Lung (tissue), 17 donors: ENCODE measurements at places on chromosomes 12 and 14. TPM values are rescaled to one million over a fixed set of nuclear protein-coding genes. Genes with fewer than 3 reads are reported as not detected.

Gene PCBP2
- polyA plus RNA-seq = 501 TPM

Gene CEBPE
- 3.5 TPM for polyA plus RNA-seq

Gene SMIM41
- 7.6 TPM for polyA plus RNA-seq

Gene LGR5
- 0.28 TPM for polyA plus RNA-seq

Gene TAC3
- not detected for polyA plus RNA-seq

Gene NPFF
- 0.45 TPM for polyA plus RNA-seq

Gene ACRBP
- 0.93 TPM for polyA plus RNA-seq

- no peak for DNase-seq
- no peak overlapping the region for H3K4me3 ChIP-seq
- H3K27me3 ChIP-seq = no peaks in the 10 kb centered on the region
- H3K36me3 ChIP-seq = no peaks in the 10 kb centered on the region
Measured at GRCh38 chr12:127282786-127283565, 984.0 kb upstream of the TMEM132C start.

DNA sequence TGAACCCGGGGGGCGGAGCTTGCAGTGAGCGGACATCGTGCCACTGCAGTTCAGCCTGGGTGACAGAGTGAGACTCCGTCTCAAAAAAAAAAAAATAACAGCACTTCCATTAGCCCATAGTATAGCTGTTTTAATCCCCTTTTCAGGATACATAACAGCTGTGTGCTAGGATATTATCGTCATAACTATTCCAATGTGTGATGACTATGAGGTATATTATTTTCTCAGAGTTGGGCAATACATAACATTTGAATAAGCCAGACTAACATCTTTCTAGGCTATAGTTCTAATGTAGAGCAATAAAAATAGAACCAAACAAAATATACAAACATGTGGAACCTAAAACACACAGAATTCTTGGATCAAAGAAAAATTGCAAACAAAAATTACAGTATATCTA lies 57.1 kb downstream of the MARK3 start:
- H3K27me3 ChIP-seq = no peaks in the 10 kb centered on the region
- peaks cover 11% of the 10 kb centered on the region for H3K36me3 ChIP-seq
- H3K4me1 ChIP-seq = no peaks in the 10 kb centered on the region
- no peak overlapping the region for H3K4me3 ChIP-seq
- DNase-seq = no peak

- no peak for DNase-seq
- no peaks in the 10 kb centered on the region for H3K36me3 ChIP-seq
- no peaks in the 10 kb centered on the region for H3K27me3 ChIP-seq
- no peaks in the 10 kb centered on the region for H3K4me1 ChIP-seq
- H3K4me3 ChIP-seq = no peak overlapping the region
- no peak overlapping the region for H3K27ac ChIP-seq
Measured at GRCh38 chr14:99015833-99016232, 256.2 kb downstream of the BCL11B start.

GRCh38 chr14:22519877-22520685 lies 68.9 kb downstream of the DAD1 start:
- no peak for DNase-seq
- H3K36me3 ChIP-seq = no peaks in the 10 kb centered on the region
- H3K27me3 ChIP-seq = no peaks in the 10 kb centered on the region
- no peak overlapping the region for H3K4me3 ChIP-seq

DNA sequence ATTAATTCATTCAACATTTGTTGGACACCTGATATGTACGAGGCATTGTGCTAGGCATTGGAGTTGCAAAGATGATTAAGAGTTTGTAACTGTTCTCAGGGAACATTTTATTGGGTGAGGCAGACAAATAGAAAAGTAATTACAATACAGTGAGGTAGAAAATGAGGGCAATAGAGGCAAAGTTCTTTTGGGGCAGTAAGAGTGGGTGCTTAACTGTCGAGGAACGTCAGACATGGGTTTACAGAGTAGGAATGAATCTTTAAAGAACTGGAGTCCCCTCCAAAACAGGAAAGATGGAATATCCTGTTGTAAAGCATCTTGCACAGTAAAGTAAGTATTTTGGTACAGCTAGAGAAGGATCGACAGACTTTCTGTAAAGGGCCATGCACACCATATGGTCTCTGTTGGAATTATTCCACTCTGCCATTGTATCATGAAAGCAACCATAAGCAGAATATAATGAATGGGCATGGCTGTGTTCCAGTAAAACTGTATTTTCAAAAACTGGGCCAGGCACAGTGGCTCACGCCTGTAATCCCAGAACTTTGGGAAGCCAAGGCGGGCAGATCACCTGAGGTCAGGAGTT lies 9.1 kb downstream of the CREBL2 start:
- H3K27me3 ChIP-seq = no peaks in the 10 kb centered on the region
- no peaks in the 10 kb centered on the region for H3K4me1 ChIP-seq
- no peak overlapping the region for H3K27ac ChIP-seq
- no peak for DNase-seq
- H3K4me3 ChIP-seq = no peak overlapping the region

GRCh38 chr12:62621101-62621638 lies 154.5 kb downstream of the MON2 start:
- H3K36me3 ChIP-seq = no peaks in the 10 kb centered on the region
- no peaks in the 10 kb centered on the region for H3K4me1 ChIP-seq
- no peak overlapping the region for H3K27ac ChIP-seq
- peak; percentile 11 for DNase-seq

DNA sequence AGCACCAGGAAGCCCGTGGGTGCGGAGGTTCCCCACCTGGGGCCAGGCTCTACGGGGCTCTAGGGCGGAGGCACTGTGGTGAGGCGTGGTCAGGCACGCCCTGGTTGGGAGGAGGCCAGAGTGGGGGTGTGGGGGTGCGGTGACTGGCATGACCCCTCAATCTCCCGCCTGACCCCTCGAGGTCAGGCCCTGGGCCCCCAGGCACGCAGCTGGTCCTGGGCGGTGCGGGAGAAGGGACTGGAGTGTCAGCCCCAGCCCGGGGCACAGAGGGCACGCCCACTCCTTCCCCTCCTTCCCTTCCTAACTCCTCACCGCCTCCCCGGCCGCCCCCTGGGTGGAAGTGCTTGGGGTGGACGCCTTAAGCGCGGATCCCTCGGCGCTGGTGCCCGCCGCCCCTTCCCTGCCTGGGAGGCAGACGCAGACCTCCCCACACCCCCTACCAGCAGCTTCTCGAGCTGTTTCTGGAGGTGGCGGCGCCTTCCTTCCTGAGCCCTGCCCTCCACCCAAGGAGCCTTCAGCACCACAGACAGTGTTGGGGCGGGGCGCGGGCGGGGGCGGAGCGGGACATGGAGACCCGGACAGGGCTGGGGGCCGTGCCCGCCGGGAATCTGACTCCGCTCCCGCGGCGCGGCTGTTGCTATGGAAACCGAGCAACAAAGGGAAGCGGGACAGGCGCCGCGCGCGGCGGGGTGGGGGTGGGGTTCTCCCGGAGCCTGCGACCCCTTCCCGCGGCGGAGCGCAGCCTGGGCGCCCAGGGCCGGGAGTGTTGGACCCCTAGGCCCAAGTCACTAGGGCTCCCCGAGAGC lies 741 bp upstream of the CRIP2 start:
- H3K27ac ChIP-seq = peak overlapping the region; percentile 100
- H3K4me3 ChIP-seq = peak overlapping the region; percentile 39
- H3K36me3 ChIP-seq = no peaks in the 10 kb centered on the region
- H3K4me1 ChIP-seq = peaks cover 20% of the 10 kb centered on the region
- H3K27me3 ChIP-seq = no peaks in the 10 kb centered on the region

- H3K36me3 ChIP-seq = peaks cover 2% of the 10 kb centered on the region
- H3K4me3 ChIP-seq = no peak overlapping the region
- H3K4me1 ChIP-seq = no peaks in the 10 kb centered on the region
- no peak overlapping the region for H3K27ac ChIP-seq
Measured at GRCh38 chr12:130830246-130830551, 8.9 kb downstream of the STX2 start.

DNA sequence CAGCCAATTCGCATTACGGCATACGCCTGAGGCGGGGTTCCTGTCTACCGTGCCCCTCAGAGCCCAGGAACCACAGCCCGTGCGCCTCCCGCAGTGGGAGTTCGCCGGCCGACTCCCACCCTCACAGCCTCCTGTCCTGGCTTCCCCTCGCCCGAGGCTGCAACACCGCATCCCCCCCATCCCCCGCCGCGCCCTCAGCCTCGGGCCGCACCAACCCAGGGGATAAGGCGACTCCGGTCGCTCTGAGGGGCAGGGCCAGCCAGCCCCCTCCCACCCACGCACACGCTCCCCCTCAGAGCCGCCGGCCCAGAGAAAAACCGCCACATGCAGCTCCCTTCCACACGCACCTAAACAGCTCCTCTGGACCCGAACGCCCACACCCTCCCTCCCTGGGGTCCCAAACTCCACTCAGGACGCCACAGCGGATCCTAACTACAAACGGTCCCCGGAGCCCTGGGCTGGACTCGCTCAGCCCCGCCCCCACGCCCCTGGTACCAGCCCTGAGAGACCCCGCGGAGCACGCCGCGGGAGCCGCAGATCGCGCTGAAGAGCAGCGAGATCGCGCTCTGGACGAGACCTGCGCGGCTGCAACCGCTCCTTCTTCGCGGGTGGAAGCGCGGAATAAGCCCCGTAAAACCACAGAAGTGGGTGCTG lies at the start of gene C14orf39:
C14orf39 (minus strand) TSS at position 466 of the 654 bp plus-strand sequence. CDS start 985 bp downstream, outside the sequence.
- H3K4me3 ChIP-seq = no peak within 1 kb of the TSS
- H3K36me3 ChIP-seq = no peaks in the 10 kb centered on the region
- no peak within 1 kb of the TSS for H3K27ac ChIP-seq
- DNase-seq = peak; percentile 84
- peaks cover 41% of the 10 kb centered on the region for H3K27me3 ChIP-seq

- H3K27me3 ChIP-seq = no peaks in the 10 kb centered on the region
- no peak overlapping the region for H3K27ac ChIP-seq
- peak; percentile 3 for DNase-seq
- no peaks in the 10 kb centered on the region for H3K36me3 ChIP-seq
Measured at GRCh38 chr14:39956372-39956771, 524.1 kb upstream of the FBXO33 start.
